ENCODE measurements at places on chromosomes 12 and 14.

DNA sequence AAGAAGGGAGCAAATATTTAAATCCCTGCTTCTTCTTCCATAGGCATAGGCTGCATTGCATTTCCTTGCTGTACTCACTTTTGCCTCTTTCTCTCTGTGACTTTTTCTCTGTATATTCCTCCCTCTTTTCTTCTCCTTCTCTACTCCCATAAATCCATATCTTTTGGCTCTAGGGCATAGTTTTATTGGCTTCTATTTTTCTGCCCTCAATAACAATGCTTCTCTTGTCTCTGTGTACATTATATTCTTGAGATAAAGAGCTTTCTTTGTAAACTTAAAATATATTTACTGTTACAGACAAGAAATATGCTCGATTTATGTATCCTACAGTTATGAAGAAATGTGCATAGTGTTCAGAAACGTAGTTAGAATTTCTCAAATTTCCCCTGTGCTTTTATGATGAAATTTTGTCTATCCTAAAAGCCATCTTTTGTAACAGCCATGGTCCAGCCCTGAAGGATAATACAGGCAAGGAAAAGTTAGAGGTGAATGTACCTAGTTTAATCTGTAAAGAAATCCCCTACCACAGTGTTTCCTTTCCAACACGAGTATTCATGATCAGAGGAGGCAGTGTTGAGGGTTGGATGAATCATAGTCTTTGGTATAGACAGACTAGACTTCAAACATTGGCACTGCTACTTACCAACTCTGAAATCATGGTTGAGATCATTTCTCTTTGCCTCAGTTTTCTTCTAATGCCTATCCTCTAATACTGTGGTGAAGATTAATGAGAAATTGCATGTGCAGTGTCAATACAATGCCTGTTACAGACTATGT lies 173.3 kb upstream of the FAR2 start:
- DNase-seq: no peak

DNA sequence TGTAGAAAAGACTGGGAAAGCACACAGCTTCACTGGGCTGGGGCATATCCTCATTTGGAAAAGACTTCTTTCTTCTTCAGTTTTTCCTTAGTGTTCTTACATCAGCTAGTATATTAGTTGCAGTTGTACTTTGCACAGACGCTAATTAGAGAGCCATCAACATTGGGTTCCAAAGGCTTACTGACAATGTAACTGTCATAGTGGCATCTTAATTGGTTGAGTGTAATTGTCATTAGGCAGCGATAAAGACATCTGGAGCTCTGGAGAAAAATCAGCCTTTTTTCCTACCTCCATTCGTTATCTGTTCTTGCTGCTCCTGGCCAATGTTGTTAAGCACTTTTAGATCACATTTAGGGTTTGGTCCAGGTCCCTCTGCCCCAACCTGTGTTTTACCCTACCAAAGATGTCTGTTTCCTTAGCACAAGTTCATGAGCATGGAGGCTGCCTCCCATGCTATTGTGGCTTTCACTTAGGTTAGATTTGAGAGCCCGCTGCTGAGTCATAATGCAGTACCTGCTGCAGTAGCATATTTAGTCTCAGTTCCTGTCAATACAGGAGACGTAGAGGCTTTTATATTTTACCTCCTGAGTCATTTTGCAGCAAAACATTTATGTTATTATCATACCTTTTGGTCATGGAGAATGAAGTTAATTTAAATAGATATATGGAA lies 49.2 kb downstream of the FBXW8 start:
- DNase-seq: no peak

GRCh38 chr14:80477388-80478160 lies 266.3 kb upstream of the DIO2 start:
- peak; percentile 32 for DNase-seq

DNA sequence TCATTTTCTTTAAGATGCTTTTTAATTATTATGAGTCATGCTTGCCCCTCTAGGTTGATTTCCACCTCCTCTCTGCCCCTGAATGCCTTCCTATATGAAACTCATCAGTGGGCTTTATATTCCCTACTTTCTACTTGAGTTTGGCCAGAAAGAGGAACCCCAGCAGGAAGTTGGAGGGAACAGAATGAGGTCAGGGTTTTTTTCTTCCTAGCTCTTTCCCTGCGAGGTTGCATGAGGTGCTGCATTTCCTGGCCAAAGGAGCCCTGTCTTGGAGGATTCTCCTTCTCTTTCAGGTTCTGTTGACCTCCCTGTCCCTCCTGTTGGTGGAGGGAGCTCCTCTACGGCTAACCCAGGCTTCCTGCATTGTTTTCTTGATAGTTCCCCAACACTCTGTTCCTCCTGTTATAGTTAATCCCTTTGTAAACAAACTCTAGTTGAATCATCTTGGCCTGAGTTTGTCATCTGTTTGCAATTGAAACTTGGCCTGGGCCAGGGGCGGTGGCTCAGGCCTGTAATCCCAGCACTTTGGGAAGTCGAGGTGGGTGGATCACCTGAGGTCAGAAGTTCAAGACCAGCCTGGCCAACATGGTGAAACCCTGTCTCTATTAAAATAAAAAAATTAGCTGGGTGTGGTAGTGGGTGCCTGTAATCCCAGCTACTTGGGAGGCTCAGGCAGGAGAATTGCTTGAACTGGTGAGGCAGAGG lies 15.3 kb upstream of the SPIC start:
- DNase-seq: no peak

- no peak for DNase-seq
Measured at GRCh38 chr12:127008755-127009403, 1258.1 kb upstream of the TMEM132C start.

- no peak for DNase-seq
Measured at GRCh38 chr14:94690896-94691659, 78.8 kb downstream of the GSC start.

DNA sequence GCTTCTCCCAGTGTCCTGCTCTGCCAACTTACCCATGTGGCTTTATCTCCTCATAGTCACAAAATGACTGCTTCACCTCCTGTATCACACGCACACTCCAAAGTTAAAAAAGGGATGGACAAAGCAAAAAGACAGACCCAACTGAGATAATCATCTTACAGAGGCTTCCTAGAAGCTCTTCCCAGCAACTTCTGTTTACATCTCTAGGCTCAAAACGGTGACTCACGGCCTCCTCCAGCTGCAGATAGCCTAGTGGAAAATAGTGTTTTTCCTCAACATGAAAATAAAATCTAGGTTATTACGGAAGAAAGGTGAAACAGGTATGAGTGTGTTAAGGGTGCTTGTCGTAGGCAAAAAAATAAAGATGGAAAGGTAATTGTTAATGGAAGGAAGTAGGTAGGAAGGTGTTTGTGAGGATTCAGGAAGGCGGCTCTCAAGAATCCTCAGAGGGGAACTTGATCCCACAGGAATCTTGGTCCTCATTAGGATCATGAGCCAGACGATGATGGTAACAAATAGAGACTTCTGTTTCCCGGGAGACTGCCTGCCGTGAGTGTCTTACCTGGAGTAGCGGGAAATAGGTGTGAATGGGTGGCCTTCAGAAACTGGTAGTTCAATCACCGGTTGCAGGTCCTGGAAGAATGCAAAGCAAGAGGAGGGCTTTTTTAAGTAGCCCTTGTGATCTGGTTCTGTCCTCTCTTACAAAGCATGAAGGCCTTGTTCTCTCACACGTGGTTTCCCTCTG lies 487.5 kb upstream of the TMEM132C start:
- DNase-seq: no peak

DNA sequence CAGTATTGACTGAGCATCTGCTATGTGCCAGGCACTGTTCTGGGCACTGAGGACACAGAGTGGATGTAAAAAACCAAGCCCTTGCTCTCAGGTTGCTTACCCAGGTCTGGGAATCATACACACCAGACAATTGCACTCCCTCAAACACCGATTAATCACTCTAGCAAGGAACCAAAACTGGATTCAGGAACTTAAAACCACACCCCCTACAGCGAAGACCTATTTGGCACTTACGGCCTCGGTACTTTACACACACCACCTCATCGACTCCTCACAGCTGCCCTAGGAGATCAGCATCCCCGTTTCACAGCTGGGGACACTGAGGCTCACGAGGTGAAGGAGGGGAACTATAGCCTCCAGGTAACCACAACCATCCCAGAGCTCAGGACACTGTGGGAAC lies 1.6 kb downstream of the GLTP start:
- DNase-seq: no peak

- no peak for DNase-seq
Measured at GRCh38 chr12:56658921-56659320, 13.1 kb upstream of the ATP5F1B start.

DNA sequence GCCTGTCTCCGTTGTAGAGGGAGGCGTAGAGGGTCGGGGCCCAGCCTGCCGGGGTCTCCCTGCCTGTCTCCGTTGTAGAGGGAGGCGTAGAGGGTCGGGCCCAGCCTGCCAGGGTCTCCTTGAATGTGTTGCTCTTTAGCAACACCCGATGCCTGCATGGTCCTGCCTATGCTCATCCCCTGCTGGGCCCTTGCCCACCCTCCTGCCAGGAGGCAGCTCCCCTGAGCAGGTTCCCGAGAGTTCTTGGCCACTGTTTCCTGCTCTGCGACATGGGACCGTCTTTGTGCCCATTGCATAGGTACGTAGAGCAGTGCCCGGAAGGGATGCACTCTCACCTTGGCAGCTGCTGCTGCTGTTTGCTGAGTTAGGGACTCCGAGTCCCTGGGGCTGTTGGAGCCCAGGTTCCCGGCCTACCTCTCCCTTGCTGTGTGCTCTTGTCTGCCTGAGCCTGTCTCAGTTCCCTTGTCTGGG lies 3.3 kb downstream of the KIF26A start:
- no peak for DNase-seq

DNA sequence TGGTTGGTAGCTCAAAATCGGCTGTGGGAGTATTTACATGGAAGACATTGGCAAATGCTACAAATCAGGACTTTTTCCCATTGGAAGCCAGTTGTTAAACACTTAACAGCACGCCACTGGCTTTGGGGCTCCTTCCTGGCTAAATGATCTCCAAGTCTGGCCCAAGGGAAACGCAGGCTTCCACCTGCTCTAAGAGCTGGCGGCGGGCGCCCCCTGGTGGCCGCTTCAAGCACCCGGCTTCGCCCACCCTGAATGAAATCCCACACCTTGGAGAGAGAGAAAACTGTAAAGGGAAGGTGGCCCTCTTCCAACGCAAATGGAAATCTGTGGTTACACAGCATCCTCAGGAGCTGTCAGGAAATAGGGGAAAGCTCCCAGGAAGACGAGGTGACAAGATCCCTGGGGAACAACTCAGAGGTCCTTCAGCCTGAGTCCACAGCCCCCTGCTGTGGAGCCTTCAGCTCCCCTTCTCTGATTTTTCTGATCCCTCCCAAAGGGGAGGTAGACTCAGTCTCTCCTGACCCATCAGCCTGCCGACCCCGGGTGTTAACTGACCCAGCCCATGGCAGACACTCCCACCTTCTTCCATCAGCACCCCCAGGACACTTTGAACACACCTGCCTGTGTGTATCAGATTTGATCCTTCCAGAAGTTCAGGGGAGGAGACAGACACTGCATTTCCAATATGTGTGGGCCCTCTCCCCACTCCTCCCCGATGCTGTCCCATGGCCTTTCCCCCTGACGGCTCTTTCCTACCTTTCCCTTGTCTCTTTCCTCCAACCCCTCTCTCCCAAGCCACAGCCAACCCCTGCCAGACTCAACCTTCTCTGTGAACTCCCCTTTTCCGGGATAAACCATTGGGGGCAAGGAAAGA lies 15.4 kb downstream of the SELPLG start:
- peak; percentile 82 for DNase-seq

GRCh38 chr12:24679126-24679525 lies 269.8 kb downstream of the BCAT1 start:
- no peak for DNase-seq

GRCh38 chr12:95784286-95784685 lies 6.3 kb downstream of the NTN4 start:
- DNase-seq: no peak

DNA sequence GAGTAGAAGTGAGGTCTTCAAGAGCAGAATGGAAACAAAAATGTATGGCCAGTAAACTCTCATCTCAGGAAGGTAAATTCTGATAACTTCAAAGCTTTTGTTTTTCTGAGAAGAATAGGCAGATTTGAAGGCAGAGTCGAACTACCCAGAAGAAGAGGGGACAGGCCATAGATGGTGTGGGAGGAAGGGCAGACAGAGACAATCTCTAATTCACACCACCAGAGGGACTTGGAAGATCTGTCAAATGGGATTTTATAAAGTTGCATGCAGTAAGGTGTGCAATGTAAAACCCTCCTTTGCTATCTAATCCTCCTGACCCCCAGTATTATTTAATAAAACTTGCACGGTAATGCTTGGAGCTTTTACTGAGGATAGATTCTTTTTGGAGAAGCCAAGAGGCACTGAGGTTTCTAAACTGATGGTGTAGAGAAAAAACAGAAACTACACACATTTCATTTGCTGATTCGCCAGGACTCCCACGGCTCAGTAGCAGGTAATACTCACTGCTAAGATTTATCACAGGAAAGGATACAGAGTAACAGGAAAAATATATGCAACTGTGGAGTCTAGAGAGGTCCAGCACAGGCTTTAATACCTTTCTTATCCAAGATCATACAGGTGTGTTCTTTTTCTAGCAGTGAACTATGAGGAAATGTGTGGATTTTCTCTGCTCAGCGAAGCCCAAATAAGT lies 18.3 kb downstream of the SLC38A2 start:
- DNase-seq: no peak

DNA sequence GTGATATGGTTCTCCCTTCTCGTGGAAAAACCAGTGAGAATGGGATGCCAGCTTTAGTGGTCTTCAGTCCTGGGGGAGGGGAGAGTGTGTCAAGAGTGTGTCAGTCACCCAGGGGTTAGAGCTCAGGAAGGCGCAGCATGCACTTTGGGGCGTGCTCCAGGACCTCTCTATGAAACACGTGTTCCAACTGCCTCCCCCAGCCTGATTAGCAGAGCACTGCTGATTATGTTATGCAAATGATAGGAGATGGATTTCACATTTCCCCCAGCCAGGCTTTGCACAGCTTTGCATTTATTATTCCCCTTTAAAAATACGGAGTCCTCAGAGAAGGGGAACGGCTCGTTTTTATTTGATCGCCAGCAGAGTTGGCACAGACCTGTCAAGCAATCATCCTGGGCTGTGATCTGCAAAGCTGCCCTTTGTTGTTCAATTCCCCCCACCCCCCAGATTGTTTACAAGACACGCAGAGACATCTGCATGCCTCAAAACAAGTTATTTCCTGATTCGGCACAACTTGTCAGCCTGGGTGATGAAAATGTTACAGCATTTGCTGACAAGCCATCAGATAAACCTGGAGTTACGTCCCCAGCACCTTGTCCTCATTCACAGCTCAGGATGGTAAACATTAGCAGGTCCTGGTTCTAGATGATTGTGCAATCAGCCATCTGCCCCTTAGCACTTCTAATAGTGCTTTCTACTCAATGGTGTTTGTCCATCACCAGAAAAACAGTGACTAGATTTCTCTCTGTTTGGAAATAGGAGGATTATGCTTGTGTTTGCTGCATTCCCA lies 196.5 kb downstream of the NOVA1 start:
- DNase-seq: no peak

- DNase-seq: no peak
Measured at GRCh38 chr14:33568935-33569579, 381.8 kb downstream of the EGLN3 start.

DNA sequence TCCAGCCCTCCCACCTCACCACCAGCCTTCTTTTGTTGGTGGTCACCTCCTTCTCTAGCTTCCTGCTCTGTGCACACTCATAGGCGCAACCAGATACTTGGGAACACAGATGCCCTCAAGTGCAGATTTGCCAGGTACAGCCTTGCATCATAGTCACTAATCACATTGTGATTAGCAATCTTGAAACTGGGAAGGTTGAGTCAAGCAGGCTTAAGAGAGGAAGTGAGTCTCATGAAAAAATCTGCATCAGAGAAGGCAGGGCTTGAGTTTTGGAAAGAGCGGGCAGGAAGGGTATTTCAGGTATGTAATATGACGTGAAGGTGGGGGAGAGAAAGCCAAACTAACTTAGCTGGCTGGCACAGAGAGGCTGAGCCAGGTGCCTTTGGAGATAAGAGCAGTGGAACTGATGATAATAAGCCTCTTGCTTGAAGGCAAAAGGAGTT lies 2.7 kb upstream of the RABGGTA start:
- DNase-seq: no peak
